ENCODE measurements at places on chromosomes 13 and 19.

DNA sequence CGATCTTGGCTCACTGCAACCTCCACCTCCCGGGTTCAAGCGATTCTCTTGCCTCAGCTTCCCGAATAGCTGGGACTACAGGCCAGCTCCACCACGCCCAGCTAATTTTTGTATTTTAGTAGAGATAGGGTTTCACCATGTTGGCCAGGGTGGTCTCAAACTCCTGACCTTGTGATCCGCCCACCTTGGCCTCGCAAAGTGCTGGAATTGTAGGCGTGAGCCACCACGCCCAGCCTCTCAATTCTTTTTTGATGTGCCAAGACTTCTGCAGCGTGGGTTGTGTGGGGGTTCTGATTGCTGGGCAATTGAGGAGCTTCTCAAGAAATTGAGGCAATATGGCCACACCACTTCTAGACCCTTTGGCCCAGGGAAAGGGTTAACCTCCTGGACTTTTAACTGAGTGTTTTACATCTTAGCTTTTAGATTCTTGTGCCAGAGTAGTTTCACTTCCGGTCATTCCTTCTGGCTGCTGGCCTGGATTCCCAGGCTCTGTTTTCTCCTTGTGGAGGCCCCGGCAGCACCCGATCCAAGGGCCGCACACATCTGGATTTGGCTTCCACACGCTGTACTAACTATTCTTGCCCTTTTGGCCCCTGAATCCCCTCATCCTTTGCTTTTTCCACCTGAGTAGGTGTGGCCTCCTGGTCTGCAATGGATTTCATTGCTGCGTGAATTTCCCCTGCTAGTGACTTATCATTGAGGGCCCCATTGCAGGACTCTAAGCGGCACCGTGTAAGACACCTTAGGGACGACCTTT lies 14.7 kb downstream of the SMARCA4 start:
- DNase-seq, result no peak

GRCh38 chr13:62524498-62524897 lies 1108.8 kb upstream of the PCDH20 start:
- no peak for DNase-seq

GRCh38 chr19:41746593-41747227 lies 8.6 kb upstream of the CEACAM6 start:
- DNase-seq, result peak; percentile 7

DNA sequence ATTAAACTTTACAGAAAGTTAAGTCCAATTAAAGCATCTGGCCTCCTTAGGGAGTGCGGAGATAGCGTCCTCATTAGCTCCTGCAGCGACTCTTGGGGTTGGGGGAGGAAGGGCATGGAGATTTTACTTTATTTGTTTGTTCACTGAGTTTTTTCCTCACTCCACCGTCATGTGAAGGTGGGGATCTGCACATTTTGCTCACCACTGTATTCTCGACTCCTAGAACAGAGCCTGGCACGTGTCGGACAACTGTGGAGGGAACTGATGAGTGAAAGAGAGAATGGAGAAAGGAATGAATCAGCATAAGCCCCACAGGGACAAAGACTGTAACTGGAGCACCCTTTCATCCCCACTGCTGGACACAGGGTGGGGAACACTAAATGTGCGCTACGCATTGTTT lies 205.1 kb upstream of the TSHZ3 start:
- DNase-seq, result no peak

DNA sequence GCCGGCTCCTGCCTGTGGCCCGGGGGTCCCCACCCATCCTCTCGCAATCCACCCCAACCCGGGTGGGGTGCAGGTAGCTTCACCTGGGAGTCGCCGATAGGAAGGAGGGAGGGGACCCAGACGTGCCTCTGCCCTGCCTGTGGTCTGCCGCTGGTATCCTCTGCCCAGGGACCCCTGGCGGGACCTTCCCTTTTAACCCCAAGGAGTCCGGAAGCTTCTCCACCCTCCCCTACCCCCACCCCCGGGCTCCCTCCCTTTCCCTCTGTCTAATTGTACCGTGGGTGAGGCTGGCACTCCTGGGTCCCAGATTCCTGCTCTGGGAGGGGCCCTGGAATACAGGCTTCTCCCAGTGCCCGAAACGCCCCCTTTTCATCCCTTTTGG lies at the start of gene KLK10:
Gene KLK10 (minus strand): TSS at position 166 of the 382 bp plus-strand sequence. CDS start 579 bp downstream, outside the sequence.
- no peak for DNase-seq

DNA sequence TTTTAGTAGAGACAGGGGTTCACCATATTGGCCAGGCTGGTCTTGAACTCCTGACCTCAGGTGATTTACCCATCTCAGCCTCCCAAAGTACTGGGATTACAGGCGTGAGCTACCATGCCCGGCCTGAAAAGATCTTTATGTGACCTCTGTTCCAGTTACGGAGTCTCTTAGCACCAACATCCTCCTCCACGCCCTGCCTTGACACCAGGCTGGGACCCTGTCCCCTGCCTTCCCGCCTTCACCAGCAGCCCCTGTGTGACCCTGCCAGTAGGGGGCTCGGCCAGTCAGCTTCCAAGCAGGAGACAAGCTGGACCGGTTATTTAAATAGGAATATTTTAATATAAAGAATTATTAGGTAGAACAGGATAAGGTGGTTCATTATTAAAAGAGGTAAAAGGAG lies 54.2 kb downstream of the GPR12 start:
- DNase-seq, result no peak

- no peak for DNase-seq
Measured at GRCh38 chr19:44813070-44813840, 4.4 kb downstream of the BCAM start.

DNA sequence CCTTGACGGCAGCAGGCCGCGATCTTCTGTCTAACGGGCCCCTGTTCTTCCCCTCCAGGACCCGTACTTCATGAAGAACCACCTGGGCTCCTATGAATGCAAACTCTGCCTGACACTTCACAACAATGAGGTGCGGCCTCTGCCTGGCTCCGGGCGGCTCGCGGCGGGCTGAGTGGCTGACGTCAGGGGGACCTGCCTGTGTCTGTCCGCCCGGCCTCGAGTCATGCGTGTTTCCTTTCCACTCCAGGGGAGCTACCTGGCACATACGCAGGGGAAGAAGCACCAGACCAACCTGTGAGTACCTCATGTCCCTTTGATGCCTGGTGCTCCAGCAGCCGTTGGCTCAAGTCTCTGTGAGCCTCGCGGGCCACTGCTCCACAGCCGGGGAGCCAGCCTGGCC lies 4.6 kb upstream of the AMH start:
- no peak for DNase-seq

DNA sequence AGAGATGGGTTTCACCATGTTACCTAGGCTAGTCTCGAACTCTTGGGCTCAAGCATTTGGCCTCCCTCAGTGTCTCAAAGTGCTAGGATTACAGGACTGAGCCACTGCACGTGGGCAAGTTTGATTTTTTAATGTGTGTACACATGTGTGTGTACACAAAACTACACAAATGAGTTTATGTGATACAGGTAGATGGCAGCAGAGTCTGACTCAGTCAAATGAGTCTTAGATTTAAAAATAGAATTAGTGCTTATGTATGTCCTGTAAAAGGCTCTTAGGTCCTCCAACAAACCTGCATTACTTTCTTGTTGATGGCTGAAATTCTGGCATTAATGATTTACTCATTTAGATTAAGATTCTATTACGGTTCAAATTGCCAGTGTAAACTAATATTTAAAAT lies 293.7 kb downstream of the PCDH17 start:
- no peak for DNase-seq

- DNase-seq, result no peak
Measured at GRCh38 chr13:113763961-113764792, 5.2 kb downstream of the TMEM255B start.

GRCh38 chr13:30607908-30608307 lies 9.8 kb upstream of the USPL1 start:
- no peak for DNase-seq

GRCh38 chr19:32453736-32454135 lies 48.2 kb downstream of the DPY19L3 start:
- DNase-seq, result no peak

DNA sequence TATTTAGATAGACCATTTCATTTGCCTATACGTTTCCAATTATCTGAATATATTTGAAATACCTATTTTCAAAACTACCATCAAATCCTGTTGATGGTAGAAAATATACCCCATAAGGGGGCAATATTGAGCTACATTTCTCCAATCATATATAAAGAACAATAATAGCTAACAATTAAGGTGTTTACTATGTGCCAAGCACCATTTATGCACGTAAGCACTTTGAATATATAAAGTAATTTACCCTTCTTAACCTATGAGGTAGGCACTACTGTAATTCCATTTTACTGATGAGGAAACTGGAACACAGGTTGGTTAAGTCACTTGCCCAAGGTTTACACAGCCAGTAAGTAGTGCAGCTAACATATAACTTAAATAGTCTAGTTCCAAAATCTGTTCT lies 79.2 kb downstream of the UBL3 start:
- peak; percentile 41 for DNase-seq

GRCh38 chr19:10126213-10126639 lies 6.5 kb upstream of the EIF3G start:
- DNase-seq, result no peak

DNA sequence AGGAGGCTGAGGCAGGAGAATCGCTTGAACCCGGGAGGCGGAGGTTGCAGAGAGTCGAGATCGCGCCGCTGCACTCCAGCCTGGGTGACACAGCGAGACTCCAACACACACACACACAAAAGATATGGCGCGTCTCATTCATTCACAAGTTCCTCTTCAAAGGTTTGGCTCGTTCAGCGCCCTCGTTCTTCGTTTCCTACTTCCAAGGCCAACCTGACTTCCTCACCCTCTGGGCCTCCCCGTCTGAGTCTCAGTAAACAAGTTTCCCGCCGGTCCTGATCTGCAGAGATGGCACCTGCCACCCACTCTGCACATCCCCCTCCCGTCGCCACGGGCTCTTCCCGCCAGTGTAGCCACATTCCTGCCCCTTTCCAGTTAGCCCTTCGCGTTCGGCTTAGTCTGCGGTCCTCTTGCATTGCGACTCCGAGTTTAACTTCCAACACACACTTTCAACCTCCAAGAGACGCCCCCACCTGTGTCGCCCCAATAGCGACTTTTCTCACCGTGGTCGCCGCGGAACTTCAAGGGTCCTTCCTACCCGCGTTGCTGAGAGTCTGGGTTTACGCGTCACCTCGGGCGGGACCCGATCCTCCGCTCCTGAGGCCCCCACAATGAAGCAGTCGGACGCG lies 1.3 kb upstream of the BSG start:
- no peak for DNase-seq

GRCh38 chr19:38049105-38049649 lies 142.2 kb downstream of the SIPA1L3 start:
- no peak for DNase-seq

- no peak for DNase-seq
Measured at GRCh38 chr19:41206926-41207750, 11.9 kb upstream of the AXL start.
